Tracheal epithelial cell (primary cell): ENCODE measurements at places on chromosomes 2 and 18. TPM values are rescaled to one million over a fixed set of nuclear protein-coding genes. Genes with fewer than 3 reads are reported as not detected.

Gene YES1
- total RNA-seq: 274 and 298 TPM in 2 replicates

Gene DSEL
- 1.3 and 2.2 TPM in 2 replicates for total RNA-seq

Gene CTLA4
- not detected in 2 replicates for total RNA-seq

Gene INPP5D
- total RNA-seq: 21.9 and 66.3 TPM in 2 replicates

Gene SLC4A5
- 0.24 and 0.64 TPM in 2 replicates for total RNA-seq

Gene DPP10
- total RNA-seq: not detected in 2 replicates

Gene STAT4
- total RNA-seq: 5.1 and 13.6 TPM in 2 replicates

Gene QPCT
- 6.4 and 21.2 TPM in 2 replicates for total RNA-seq

Gene UPP2
- total RNA-seq: not detected in 2 replicates

Gene ITGB6
- 36.2 and 167 TPM in 2 replicates for total RNA-seq

Gene ASB18
- total RNA-seq: not detected in 2 replicates

Gene ARPC2
- 396 and 434 TPM in 2 replicates for total RNA-seq

Gene TRIB2
- 10.6 and 11.5 TPM in 2 replicates for total RNA-seq

Gene IL36RN
- total RNA-seq: 1.1 and 8.4 TPM in 2 replicates

Gene BOLL
- total RNA-seq: not detected in 2 replicates

Gene ABCG8
- total RNA-seq: under 0.01 TPM in 1 of 2 replicates, not detected in the other

Gene TMBIM1
- 676 and 698 TPM in 2 replicates for total RNA-seq

Gene ACADL
- total RNA-seq: 0.21 and 0.48 TPM in 2 replicates

Gene SESTD1
- 10.4 and 14.7 TPM in 2 replicates for total RNA-seq

Gene NOSTRIN
- total RNA-seq: 0.43 and 0.72 TPM in 2 replicates

Gene LPIN2
- total RNA-seq: 5.1 and 11.3 TPM in 2 replicates

Gene HNMT
- total RNA-seq: 3.4 and 7.2 TPM in 2 replicates

Gene YPEL5
- 67.5 and 77.8 TPM in 2 replicates for total RNA-seq

Gene GPR35
- 0.24 and 0.85 TPM in 2 replicates for total RNA-seq

Gene TRIP12
- total RNA-seq: 166 and 211 TPM in 2 replicates

Gene MROH2A
- total RNA-seq: not detected in 2 replicates

Gene SERTAD2
- total RNA-seq: 8.0 and 9.0 TPM in 2 replicates

Gene IL37
- not detected in 2 replicates for total RNA-seq
